Liver (tissue), 10 donors: ENCODE measurements at places on chromosomes 3 and 15. TPM values are rescaled to one million over a fixed set of nuclear protein-coding genes. Genes with fewer than 3 reads are reported as not detected.

DNA sequence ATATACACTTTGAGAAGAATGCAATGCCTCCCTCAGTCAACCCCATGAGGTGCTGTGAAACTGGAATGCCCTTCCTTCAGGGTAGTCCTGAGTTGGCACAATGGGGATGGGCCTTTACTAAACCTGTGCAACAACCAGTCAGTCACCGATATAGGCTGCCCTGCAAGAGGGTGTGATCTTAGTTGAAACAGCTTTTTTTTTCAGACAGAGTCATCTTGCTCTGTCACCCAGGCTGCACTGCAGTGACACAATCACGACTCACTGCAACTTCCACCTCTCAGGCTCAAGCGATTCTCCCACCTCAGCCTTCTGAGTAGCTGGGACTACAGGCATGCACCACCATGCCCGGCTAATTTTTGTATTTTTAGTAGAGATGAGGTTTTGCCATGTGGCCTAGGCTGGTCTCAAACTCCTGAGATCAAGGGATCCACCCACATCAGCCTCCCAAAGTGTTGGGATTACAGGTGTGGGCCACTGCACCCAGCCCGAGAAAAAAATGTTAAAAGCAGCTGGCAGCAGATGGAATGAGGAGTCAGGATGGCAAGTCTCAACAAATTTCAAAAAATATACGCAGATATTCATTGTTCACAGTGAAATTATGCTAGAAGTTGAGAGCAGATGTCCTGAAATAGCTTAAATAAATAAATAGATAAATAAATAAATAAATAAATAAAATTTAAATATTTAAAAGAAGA, 31.8 kb downstream of the MYO5A start:
- H3K4me1 ChIP-seq = no peaks in the 10 kb centered on the region
- DNase-seq = no peak
- H3K27ac ChIP-seq = no peak overlapping the region
- no peaks in the 10 kb centered on the region for H3K36me3 ChIP-seq
- H3K27me3 ChIP-seq = no peaks in the 10 kb centered on the region

DNA sequence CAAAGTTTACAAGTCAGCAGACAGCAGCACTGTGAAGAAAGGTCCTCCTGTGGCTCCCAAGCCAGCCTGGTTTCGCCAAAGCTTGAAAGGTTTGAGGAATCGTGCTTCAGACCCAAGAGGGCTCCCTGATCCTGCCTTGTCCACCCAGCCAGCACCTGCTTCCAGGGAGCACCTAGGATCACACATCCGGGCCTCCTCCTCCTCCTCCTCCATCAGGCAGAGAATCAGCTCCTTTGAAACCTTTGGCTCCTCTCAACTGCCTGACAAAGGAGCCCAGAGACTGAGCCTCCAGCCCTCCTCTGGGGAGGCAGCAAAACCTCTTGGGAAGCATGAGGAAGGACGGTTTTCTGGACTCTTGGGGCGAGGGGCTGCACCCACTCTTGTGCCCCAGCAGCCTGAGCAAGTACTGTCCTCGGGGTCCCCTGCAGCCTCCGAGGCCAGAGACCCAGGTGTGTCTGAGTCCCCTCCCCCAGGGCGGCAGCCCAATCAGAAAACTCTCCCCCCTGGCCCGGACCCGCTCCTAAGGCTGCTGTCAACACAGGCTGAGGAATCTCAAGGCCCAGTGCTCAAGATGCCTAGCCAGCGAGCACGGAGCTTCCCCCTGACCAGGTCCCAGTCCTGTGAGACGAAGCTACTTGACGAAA, 24.2 kb downstream of the STARD5 start:
- no peaks in the 10 kb centered on the region for H3K36me3 ChIP-seq
- DNase-seq = no peak
- H3K4me3 ChIP-seq = peak overlapping the region; percentile 6
- peaks cover 5% of the 10 kb centered on the region for H3K4me1 ChIP-seq

DNA sequence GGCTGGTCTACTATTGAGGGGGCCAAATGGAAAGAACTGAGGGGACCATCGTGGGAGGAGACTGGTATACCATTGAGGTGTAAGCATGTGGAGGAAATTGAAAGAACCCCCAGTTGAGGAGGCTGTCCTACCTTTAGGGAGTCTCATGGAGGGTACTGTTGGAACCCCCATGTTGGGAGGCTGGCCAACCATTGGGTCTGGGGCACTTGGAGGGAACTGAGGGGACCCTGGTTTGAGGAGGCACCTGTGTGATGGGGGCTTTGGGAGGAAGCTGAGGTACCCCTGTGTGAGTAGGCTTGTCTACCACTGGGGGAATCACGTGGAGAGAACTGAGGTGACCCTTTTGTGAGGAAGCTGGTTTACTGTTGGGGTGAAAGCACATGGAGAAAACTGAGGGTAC, 157.5 kb downstream of the FBLN2 start:
- H3K36me3 ChIP-seq = no peaks in the 10 kb centered on the region
- H3K27me3 ChIP-seq = no peaks in the 10 kb centered on the region
- peak; percentile 26 for DNase-seq
- no peak overlapping the region for H3K4me3 ChIP-seq

- H3K27ac ChIP-seq = peak overlapping the region; percentile 64
- DNase-seq = no peak
- H3K4me3 ChIP-seq = no peak overlapping the region
- H3K27me3 ChIP-seq = no peaks in the 10 kb centered on the region
- H3K36me3 ChIP-seq = peaks cover 7% of the 10 kb centered on the region
These were observed 59.9 kb downstream of the CGNL1 start for GRCh38 chr15:57436166-57436565.

Gene ZNF148
- 4.0 TPM for polyA plus RNA-seq

- no peak overlapping the region for H3K27ac ChIP-seq
- H3K27me3 ChIP-seq = no peaks in the 10 kb centered on the region
- no peak overlapping the region for H3K4me3 ChIP-seq
- DNase-seq = no peak
- no peaks in the 10 kb centered on the region for H3K36me3 ChIP-seq
These were observed 51.4 kb upstream of the ATOSA start for GRCh38 chr15:52730594-52730993.

DNA sequence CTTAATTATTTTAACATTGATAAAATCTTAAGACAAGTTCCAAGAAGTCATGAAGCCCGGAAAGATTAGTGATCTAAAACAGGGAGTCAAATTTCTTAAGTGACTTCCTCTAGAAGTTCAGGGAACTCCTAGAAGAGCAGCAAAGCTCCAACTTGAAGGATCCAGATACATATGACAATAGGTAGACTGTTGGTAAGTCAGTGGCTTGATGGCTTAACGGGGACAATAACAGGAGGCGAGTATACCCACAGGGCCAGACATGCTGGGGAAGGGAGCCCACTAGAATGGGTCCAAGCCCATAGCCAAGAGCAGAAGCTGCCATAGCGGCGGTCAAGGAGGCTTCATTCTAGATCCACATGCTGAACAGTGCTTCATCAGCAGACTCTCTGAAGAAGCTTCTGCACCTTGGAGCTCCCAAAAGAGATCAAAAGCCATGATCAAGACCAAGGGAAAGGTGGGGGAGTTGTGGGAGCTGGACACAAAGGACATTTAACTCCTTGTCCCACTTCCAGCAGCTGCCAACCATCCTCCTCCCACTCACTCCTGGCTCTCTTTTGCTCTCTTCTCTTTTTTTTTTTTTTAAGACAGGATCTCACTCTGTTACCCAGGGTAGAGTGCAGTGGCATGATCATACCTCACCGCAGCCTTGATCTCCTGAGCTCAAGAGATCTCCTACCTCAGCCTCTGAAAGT, 10.2 kb upstream of the CA12 start:
- no peak overlapping the region for H3K4me3 ChIP-seq
- no peak for DNase-seq
- H3K4me1 ChIP-seq = peaks cover 3% of the 10 kb centered on the region
- no peaks in the 10 kb centered on the region for H3K36me3 ChIP-seq
- no peaks in the 10 kb centered on the region for H3K27me3 ChIP-seq
- no peak overlapping the region for H3K27ac ChIP-seq

GRCh38 chr3:114622001-114622400, 328.2 kb downstream of the TIGIT start:
- no peak overlapping the region for H3K27ac ChIP-seq
- peaks cover 8% of the 10 kb centered on the region for H3K4me1 ChIP-seq
- H3K27me3 ChIP-seq = no peaks in the 10 kb centered on the region
- H3K4me3 ChIP-seq = no peak overlapping the region
- no peaks in the 10 kb centered on the region for H3K36me3 ChIP-seq

Gene GP9
- 0.16 TPM for polyA plus RNA-seq

Gene CCR3
- not detected for polyA plus RNA-seq

- H3K36me3 ChIP-seq = no peaks in the 10 kb centered on the region
- H3K4me3 ChIP-seq = peak within 1 kb of the TSS; percentile 89
- peak within 1 kb of the TSS; percentile 79 for H3K27ac ChIP-seq
- peak; percentile 49 for DNase-seq
These were observed at the start of gene HOMER2 for GRCh38 chr15:82952158-82953081. TSS of gene HOMER2 (minus strand) at chr15:82952720. CDS start at chr15:82952535, 185 bp downstream.

DNA sequence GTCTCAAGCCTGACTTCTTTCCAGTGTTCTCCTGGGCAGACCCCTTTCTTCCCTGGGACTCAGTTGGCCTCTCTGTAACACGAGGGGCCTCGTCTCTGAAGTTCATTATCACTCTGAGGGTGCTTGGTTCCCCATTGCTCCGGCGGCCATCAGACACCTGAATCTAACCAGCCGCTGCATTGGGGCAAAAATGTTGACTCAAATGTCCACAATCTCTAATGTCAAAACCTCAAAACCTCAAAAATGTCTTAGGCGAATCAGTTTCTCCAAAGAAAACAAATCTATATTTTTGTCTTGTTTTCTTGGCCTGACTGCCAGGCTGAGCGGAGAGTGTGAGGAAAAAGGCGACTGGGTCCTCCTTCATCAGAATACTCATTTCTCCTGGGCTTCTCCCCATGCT, 220.7 kb downstream of the VPS13C start:
- H3K36me3 ChIP-seq = no peaks in the 10 kb centered on the region
- peaks cover 5% of the 10 kb centered on the region for H3K4me1 ChIP-seq

- no peaks in the 10 kb centered on the region for H3K36me3 ChIP-seq
- no peaks in the 10 kb centered on the region for H3K4me1 ChIP-seq
- H3K27ac ChIP-seq = no peak overlapping the region
These were observed 428.1 kb downstream of the SOX2 start for GRCh38 chr3:182139627-182140357.

Gene PLA2G4B
- 1.4 TPM for polyA plus RNA-seq

- H3K27ac ChIP-seq = no peak overlapping the region
- H3K4me1 ChIP-seq = no peaks in the 10 kb centered on the region
- no peak overlapping the region for H3K4me3 ChIP-seq
- H3K27me3 ChIP-seq = no peaks in the 10 kb centered on the region
- DNase-seq = no peak
These were observed 177.8 kb upstream of the GOLGA6L4 start for GRCh38 chr15:84057714-84058331.

DNA sequence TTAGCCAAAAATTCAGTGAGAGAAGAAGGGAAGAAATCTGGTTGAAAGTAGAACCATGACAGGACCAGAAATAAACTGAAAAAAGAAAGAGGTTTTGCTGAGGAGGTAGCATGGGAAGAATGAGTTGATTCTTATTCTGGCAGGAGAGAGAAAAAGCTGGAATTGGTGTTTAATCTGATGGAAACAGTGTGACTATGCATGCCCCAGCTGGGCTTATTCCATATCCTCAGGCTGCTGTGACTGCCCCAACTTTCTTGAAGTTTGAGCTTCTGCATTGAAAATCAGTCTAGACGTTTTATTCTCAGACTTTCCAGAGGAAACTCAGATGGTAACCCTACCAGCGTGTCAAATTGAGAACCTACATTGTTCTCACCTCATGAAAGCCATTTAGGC, 352.5 kb upstream of the DCBLD2 start:
- H3K4me1 ChIP-seq = peaks cover 2% of the 10 kb centered on the region
- H3K27me3 ChIP-seq = no peaks in the 10 kb centered on the region
- no peaks in the 10 kb centered on the region for H3K36me3 ChIP-seq
- H3K4me3 ChIP-seq = no peak overlapping the region

DNA sequence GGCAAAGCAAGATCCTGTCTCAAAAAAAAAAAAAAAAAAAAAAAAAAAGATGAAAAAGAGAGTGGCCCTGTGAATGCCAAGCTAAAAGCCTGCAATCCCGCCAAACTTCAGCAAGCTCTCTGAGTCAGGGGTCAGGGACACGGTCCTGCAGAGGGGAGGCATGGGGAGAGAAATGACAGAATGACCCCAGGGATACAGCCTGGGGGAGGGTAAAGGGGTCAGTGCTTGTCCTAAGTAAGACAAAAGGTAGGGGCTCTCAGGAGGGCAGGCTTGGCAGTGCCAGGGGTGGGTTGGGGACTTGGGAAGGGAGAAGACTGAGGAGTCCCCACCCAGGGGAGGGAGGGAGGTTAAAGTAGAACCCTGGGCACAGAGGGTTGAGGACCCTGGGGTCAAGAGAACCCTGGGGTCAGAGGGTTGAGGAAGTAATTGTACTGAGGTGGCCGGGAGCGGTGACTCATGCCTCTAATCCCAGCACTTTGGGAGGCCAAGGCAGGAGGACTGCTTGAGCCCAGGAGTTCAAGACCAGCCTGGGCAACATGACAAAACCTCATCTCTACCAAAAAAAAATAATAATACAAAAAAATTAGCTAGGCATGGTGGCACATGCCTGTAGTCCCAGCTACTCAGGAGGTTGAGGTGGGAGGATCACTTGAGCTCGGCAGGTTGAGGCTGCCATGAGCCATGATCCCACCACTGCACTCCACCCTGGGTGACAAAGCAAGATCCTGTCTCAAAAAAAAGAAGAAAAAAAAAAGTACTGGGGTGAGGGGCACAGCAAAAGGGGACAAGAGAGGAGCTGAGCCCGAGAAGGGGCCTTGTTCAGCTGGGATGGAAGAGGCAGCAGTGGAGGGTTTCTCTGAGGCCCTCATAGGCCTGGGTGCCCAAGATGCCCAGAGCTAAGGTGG, 5.2 kb upstream of the SEMA3B start:
- H3K36me3 ChIP-seq = no peaks in the 10 kb centered on the region
- DNase-seq = no peak
- H3K4me3 ChIP-seq = no peak overlapping the region
- H3K27me3 ChIP-seq = no peaks in the 10 kb centered on the region
- H3K27ac ChIP-seq = no peak overlapping the region
- peaks cover 21% of the 10 kb centered on the region for H3K4me1 ChIP-seq

- peaks cover 5% of the 10 kb centered on the region for H3K36me3 ChIP-seq
- H3K27ac ChIP-seq = no peak overlapping the region
- no peaks in the 10 kb centered on the region for H3K4me1 ChIP-seq
- no peak for DNase-seq
- no peaks in the 10 kb centered on the region for H3K27me3 ChIP-seq
These were observed 104.9 kb downstream of the AQP9 start for GRCh38 chr15:58243070-58243469.

- peaks cover 24% of the 10 kb centered on the region for H3K4me1 ChIP-seq
- no peaks in the 10 kb centered on the region for H3K27me3 ChIP-seq
- DNase-seq = no peak
These were observed 71.8 kb upstream of the HACD2 start for GRCh38 chr3:123656691-123657090.

GRCh38 chr3:148089171-148089570, 608.5 kb upstream of the AGTR1 start:
- no peaks in the 10 kb centered on the region for H3K4me1 ChIP-seq
- no peak for DNase-seq
- no peaks in the 10 kb centered on the region for H3K36me3 ChIP-seq
- no peak overlapping the region for H3K4me3 ChIP-seq
- H3K27me3 ChIP-seq = no peaks in the 10 kb centered on the region
- no peak overlapping the region for H3K27ac ChIP-seq
